ENCODE measurements at places on chromosomes 1 and 21.

- no peak for DNase-seq
Measured at GRCh38 chr1:230509281-230509977, 83.3 kb upstream of the PGBD5 start.

DNA sequence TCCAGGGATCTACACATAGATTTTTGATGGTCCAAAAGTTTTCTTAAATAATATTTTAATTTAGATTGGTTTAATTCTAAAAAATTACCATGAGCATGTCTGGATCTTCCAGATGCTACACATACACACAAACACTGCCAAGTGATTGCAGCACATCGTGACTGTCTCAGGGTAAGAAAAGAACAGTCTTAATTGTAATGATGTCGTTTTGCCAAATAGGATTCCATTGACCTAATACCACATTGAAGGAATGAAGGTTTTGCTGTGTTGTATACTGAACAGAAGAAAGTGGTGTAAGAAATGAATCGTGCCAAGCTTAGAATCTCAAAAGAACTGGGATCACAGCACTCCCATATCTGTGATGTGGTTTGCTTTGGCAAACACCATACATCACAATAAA lies 633.3 kb upstream of the CAMK1G start:
- DNase-seq, result no peak

DNA sequence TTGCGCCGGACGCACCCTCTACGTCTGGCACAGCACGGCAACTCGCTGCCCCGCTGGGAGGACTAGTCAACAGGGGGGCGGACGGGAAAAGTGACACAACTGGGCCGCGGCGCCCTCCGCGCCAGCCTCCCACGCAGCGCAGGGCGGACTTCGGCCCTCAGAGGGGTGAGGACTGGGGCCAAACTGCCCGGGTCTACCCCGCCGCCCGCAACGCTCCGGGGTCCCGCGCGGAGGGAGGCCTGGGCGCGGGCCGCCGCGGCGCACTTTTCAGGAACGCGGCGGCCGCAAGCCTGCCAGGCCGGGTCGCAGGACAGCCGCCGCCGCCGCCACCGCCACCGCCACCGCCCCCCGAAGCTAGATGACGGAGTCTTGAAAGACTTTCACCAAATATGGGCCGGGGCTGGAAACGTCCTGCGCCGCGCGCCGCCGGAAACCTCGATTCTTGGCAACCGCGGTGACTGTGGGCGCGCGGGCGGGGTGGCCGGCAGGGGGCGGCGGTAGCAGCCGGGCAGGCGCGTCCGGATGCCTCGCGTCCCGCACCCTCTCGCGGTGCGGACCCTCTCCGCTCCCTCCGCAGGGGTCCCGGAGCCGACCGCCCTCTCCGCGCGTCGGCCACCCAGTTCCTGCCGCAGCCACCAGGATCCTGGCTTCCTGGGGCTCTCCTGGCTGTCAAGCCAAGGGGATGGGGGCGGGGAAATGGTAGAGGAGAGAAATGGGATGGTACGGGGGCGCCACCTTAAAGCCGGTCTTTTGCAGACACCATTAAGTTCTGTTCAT lies 3.7 kb upstream of the CCN1 start:
- peak; percentile 90 for DNase-seq

GRCh38 chr1:3685222-3685621 lies 32.9 kb downstream of the TP73 start:
- no peak for DNase-seq

DNA sequence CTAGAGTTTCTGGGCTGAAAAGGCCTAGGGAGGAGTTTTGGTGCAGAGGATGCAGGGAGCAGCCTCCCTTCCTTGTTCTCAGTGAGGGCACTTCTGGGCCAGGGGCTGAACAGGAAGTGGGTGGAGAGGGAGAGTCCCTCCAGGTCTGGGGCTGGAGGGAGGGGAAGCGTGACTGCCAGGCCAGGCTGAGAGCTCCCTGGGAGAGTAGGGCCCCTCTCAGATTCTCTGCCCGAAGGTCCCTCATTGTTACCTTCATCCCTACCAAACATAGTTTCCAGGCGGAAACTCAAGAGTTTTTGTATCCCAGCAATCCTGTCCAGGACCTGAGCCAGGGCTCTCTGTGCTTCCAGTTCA lies 36.8 kb downstream of the CITED4 start:
- DNase-seq, result no peak

DNA sequence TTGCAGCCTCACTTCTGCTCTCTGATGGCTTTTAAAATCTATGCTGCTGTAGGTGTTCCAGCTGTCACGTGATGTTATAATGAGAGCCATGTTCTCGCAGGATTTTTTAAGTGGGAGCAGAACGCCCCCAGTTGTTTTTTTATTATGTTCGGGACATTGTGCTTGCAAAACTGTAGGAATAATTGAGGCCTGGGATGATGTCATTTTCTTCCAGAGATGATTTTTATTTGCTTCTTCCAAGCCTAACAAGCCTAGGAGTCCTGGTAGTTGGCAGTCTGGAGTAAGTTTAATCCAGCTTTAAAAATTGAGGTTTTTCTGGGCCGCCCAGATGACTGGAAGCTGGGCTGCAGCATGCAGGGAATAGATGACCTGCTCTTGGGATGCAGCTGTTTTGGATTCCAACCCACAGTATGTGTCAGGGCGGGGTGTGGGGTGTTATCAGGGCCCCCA lies 34.6 kb upstream of the CHIT1 start:
- no peak for DNase-seq
